ENCODE measurements at places on chromosomes 4 and X.

GRCh38 chrX:80174925-80175574 lies 160.5 kb downstream of the TBX22 start:
- DNase-seq: no peak

DNA sequence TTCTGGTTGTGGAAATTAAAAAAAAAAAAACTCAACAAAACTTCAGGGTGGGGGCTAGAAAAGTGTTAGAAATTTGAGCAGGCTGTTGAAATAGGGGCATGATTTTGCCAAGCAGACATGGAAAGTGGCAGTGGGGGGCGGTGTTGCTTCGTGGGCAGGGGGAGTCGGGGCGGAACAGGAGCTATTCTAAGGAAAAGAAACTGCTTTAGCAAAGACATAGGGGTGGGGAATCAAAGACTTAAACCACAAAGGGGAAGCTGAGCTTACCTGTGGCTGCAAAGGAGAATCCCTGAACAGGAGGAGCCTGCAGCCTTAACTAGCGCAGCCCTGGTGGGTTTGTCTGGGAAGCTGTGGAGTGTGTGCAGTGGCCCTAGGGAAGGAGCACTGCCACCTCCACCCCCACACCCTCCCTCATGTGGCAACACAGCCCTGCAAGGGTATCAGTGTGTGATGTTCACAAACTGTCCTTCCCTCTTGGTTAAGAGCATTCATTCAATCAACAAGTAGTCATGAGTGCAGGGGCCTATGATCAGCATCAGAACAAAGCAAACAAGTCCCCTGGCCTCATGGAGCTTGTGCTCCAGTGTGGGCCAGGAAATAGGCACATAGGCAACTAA lies 20.5 kb downstream of the SEL1L3 start:
- DNase-seq: peak; percentile 53

- no peak for DNase-seq
Measured at GRCh38 chr4:110959041-110959643, 336.3 kb upstream of the PITX2 start.

- no peak for DNase-seq
Measured at GRCh38 chr4:133189147-133189517, 40.0 kb downstream of the PCDH10 start.

DNA sequence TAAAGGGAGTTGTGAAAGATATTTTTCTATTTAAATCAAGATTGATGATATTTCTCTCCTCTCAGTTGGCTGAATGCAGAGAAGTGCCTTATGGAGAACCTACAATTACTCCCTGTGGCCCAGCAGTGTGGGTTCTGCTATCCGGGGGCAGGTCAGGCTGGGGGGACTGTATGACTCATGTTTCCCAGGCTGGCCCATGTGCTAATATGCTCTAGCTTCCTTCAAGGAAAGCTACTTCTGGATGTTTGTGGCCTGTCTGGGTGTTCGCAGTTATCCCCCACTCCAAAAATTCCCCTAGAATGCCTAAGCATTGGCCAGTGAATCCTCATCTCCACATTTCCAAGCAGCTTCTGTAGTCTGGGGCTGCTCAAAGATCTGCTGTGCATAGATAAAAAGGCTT lies 58.9 kb upstream of the SPP1 start:
- no peak for DNase-seq

- no peak for DNase-seq
Measured at GRCh38 chr4:97334348-97334747, 808.9 kb downstream of the STPG2 start.

DNA sequence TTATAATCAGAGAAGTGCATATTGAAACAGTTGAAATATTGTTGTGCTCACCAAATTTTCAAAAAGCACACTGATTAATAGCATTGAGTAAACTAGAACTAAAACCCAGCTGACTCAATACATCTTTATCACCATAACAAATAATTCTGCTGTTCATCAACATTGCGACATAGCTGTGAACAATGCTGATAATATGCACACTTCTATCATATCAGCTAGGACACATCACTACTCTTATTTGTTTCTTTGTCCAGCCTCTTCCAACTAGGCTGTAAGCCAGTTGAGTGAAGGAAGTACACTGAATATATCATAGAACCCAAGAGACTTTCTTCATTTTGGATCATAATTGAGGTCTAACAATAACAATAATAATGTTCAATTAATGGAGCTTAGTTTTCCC lies 349.7 kb downstream of the IQCM start:
- DNase-seq: no peak

DNA sequence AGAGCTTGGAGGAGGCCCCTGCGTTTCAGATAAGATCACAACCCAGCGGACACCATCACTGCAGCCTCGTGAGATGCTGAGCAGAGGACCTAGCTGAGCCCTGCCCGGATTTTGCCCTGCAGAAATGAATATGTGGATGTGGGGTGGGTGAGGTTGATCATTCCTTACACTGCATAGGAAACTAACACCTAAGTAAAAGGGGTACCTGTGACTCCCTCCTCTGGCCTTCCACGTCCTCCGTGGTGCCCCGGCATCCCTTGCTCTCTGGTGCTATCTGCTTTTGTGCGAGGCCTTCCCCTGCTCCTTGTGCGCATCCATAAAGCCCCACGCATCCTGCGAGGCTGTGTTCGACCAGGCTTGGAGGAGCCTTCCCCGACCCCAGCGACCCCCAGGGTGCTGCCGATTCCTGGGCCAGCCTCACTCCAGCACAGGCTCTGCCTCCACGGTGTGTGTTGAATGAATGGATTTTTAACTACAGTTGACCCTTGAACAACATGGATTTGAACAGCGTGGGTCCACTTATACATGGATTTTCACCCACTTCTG lies 25.6 kb upstream of the GPR78 start:
- DNase-seq: no peak

- DNase-seq: no peak
Measured at GRCh38 chrX:155216940-155217440, 730 bp downstream of the VBP1 start.

DNA sequence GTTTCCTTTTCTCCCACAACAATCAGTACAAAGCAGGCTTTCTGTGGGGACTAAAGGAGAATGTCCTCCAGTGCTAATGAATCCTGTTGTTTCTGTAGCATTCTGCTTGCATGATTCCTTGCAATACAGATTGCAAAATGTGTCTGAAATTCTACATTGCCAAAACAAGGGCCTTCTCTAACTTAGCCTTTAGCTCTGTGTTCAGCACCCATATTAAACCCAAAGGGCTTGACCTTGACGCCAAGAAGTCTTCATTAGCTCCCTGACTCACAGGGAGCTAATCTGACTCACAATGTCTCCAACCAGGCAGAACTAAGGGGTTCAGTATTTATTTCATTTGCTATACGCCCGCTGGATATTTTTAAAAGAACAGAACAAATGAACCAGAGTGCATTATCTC lies 241.4 kb upstream of the CLNK start:
- no peak for DNase-seq

- no peak for DNase-seq
Measured at GRCh38 chr4:67874986-67875385, 8.8 kb downstream of the TMPRSS11D start.

- no peak for DNase-seq
Measured at GRCh38 chrX:15882704-15883539, 28.3 kb upstream of the AP1S2 start.

GRCh38 chrX:121103381-121103780 lies 56.0 kb downstream of the GLUD2 start:
- DNase-seq: no peak

DNA sequence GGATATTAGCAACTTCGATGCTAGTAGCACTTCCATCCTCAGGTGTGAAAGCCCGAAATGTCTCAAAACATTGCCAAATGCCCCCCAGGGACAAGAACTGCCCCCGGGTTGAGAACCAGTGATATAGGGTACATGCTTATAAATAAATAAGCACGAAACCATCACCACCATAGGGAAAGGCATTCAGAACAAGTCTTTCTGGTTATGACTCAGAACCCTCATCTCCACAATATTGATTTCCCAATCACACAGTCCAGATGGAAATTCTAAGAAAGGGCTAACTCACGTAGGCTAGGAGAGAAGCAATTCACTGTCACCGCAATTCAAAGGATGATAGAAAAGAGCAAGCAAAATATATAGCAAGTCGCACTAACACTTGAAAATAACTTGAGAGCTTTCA lies 84.8 kb downstream of the ANOS1 start:
- DNase-seq: no peak

DNA sequence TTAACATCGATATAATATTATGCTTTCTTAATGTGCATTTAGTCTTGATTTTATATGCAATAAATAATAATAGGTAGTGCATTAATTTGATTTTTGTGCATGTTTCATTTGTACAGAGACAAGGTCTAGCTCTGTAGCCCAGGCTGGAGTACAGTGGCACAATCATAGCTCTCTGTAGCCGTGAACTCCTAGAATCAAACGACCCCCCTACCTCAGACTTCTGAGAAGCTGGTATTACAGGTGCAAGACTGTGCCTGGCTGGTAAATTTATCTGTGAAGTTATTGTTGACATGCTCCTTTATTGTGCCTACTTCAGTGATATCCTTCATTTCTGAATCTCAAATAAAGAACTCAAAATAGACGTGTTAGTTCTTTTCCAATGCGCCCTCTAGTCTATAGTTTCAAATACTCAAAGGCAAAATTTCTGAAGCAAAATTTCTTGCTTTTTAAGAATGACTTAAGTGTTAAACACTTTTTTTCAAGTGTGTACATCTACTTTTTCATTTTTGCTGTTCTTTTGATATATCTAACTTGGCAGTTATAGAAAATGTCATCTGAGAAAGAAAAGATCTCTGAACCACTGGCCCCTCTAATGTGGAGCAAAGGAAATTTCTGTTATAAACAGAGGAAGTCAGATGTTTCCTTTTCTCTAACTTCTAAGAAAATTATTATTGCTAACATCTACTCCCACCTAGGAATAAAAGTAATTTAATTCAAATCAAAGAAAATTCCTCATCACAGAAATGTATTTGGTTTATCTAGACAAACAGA lies 28.3 kb upstream of the GUCY1A1 start:
- DNase-seq: no peak

- DNase-seq: peak; percentile 67
Measured at GRCh38 chr4:54942721-54943120, 182.7 kb downstream of the KDR start.

DNA sequence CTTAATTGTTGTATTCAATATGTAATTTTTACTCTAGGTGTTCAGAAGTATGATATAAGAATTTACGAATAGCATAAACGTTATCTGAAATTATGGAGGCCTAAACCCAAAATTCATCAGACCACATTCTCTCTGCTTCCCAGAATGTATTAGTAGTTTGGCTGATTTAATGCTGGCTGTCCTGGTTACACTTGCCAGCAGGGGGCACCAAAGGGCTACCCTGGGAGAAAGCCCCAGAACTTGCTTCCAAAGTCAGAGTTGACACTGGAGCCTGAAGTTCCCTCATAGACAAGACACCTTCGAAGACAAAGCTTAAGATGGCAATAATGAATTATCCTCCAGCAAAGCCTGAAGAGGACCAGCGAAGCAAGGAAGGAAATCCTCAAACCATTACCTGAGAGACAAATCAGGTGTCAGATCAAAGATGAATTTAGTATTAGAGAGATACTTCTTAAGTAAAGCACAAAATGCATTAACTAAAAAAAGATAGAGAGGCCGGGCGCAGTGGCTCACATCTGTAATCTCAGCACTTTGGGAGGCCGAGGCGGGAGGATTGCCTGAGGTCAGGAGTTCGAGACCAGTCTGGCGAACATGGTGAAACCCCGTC lies 11.3 kb upstream of the ANOS1 start:
- DNase-seq: peak; percentile 43

- DNase-seq: no peak
Measured at GRCh38 chr4:151808120-151808529, 47.3 kb upstream of the GATB start.
